ENCODE measurements at places on chromosomes 3 and 15.

GRCh38 chr3:71940486-71940885 lies 155.5 kb upstream of the PROK2 start:
- no peak for DNase-seq

DNA sequence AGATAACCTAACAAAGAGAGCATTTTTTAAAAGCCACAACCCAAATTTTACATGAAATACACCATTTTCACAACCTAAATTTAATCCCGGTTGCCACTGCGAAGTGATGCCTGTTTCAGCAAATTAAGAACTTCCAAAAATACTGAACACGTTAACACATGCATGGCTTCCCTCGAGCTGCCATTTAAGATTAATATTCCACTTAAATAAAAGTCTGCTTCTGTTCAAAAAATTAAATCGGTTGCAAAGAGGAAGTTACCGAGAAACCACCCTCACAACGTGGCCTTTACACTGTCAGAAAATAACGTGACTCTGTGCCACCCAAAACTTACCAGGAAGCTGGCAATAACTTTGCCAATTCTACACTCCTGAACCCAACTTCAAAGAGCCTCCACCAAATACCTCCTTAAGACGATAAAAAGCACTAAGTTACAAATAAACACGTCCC lies 1.2 kb downstream of the TBL1XR1 start:
- DNase-seq: no peak

- no peak for DNase-seq
These were observed 29.2 kb downstream of the SEMA6D start for GRCh38 chr15:47746516-47746915.

DNA sequence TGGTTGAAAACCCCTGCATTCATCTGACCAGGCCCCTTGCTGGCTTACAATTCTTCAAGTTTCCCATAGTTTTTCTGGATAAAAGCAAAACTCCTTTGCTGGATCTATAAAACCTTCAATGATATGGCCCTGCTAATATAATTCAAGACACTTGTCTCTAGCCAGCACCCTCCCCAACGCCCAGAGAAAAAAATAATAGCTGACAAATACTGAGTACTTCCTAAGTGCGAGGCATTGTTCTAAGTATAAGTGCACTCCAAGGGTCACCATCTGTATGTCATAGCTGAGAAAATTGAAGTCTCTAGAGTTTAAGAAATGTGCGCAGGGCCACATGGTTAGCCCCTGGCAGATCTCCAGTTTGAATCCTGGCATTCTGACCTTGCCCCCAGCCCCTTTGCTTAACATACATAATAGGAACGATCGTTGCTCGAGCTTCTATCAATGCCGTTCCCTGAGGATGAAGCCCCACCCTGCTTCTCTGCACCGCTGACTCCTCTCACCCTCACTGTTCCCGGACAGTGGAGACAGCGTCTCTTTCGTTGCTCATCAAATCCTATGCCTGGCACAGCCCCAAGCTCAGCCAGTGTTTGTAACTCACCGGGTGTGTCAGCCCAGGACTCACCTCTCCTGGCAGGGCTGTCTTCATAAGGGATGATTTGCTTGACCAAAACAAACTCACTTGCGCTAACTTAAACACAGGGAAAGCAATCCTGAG lies 377.1 kb upstream of the PROK2 start:
- no peak for DNase-seq

GRCh38 chr15:88071141-88071540 lies 185.4 kb downstream of the NTRK3 start:
- no peak for DNase-seq

- DNase-seq: no peak
These were observed 20.2 kb downstream of the PARP16 start for GRCh38 chr15:65266469-65266868.
